ENCODE measurements at places on chromosomes 5 and 9.
A peak's percentile ranks its signal among the peaks of the same experiment; 100 is the strongest.

GRCh38 chr5:167057665-167058064, 1233.8 kb upstream of the WWC1 start:
- no peak for DNase-seq

DNA sequence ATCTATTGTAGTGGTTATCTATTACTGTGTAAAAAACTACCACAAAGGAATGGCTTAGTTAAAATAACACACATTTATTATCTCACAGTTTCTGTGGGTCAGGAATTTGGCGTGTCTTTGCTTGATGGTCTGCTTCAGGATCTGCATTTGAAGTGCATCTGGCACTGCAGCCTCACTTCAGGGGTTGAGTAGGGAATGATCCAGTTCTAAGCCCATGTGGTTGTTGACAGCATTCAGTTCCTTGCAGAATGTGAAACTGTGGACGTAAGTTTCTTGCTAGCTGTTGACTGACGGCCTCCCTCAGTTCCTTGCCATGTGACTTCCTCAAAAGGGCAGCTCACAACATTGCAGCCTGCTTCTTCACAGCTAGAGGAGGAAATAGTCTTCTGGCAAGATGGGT, 2.1 kb upstream of the OGN start:
- no peak for DNase-seq

GRCh38 chr5:108264533-108264932, 117.4 kb downstream of the FBXL17 start:
- DNase-seq: no peak

DNA sequence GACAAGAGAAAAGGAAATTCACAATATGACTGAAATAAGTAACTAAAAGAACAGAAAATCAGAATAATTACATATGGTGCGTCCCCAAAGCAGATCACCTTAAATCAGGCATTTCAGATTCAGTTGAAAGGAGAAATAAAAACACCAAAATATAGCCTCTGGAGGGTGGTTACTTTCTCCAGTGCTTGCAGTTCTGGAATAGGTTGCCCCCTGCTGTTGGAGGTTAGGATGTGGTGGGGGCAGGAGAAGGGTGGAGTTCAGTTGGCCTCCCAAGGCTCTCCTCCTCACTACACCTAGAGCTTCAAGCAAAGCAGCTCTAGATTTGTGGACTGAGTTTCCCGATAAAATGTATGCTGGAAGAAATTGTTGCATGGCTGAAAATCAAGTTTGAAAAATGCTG, 338.2 kb upstream of the TLE4 start:
- no peak for DNase-seq

GRCh38 chr9:13278023-13278367, 1.5 kb downstream of the MPDZ start:
- DNase-seq: no peak

DNA sequence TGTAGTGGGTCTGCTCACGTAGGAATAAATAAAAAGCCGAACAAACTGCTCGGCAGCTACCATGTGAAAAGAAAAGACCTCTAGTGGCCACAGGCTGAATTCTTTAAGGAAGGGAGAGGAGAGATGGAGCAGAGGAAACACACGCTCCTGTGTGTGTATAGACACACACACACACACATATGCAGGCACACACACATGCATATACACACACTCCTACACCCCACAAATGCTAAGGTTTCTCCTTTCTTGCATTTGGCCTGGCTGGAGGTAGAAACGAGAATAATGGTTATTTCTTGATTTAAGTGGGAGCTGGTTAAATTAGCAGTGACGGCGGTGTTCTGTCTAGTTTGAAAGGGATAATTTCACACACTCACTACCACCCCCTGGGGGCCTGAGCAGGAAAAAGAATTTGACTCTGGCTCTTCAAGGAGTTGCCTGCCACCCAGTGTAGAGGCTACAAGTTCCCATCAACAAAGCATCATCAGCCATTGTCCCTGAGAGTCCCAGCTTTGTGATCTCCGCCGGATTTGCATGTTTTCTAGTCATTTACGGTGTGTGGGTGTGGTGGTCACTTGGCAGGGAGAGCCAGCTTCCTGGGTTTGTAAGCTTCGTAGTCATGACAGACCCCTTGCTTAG, at the start of gene INSYN2B:
Gene INSYN2B (minus strand): TSS at position 78 of the 636 bp plus-strand sequence. CDS start 96,597 bp downstream, outside the sequence.
- DNase-seq: peak; percentile 18

GRCh38 chr9:8391132-8391531, 591.6 kb upstream of the DMAC1 start:
- DNase-seq: no peak

DNA sequence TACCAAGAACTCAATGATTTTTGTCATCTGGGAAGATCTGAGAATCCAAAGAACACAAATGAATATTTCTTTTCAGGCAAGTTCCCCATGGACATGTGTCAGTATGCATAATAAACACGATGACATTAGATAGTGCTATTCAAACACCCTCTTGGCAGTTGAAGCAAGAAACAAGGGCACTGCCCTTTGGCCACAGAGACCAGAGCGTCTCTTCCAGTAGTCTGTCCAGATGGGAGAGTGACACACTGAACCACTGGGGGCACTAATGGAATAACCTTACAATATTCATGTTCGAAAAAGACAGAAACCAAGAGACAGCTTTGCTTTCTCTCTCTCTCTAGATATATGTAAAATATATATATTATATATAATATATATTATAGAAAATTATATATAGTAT, 301.9 kb downstream of the CTNND2 start:
- no peak for DNase-seq

GRCh38 chr5:51279983-51280706, 103.1 kb upstream of the ISL1 start:
- DNase-seq: no peak

- DNase-seq: no peak
Observed at GRCh38 chr9:14654932-14655331, 38.3 kb downstream of the ZDHHC21 start.

- DNase-seq: no peak
Observed at GRCh38 chr5:180118391-180118791, 46.8 kb upstream of the RNF130 start.

GRCh38 chr5:1174122-1174936, 27.1 kb upstream of the SLC6A19 start:
- peak; percentile 25 for DNase-seq

DNA sequence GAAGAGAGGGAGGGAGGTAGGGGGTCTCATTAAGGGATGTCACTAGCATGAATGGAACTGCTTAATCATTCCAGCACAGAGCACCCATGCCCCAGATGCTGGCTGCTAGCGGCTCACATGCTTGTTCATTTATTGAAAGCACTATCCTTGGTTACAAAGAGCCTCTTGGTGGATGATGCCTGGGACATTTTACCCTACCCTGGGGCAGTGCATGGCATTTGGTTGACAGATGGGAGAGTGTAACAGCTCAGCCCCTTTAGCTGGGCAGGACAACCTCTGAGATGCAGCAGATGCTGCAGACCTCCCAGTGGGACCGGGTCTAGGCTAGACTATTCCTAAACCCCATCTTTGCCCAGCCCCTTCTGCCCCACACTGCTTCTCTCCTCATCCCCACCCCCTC, 46.9 kb upstream of the TCERG1 start:
- no peak for DNase-seq

DNA sequence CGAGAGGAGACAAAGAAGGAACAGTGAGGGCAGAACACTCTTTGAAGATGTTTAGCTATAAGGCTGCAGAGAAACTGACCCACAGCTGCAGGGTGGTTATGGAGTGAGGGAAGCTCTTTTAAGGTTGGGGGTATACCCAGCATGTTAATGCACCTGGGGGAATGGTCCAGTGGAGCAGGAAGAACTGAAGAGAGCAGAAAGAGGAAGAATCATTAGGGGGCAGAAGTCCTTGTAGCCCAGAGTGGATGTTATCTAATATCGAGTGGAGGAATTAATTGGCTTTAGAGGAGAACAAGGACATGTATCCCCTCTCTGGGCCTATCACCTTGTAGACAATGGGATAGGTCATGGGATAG, 7.7 kb downstream of the IL4 start:
- no peak for DNase-seq

GRCh38 chr9:126690431-126691051, 76.8 kb downstream of the LMX1B start:
- no peak for DNase-seq

- no peak for DNase-seq
Observed at GRCh38 chr5:132425975-132426524, 56.5 kb downstream of the SLC22A5 start.

DNA sequence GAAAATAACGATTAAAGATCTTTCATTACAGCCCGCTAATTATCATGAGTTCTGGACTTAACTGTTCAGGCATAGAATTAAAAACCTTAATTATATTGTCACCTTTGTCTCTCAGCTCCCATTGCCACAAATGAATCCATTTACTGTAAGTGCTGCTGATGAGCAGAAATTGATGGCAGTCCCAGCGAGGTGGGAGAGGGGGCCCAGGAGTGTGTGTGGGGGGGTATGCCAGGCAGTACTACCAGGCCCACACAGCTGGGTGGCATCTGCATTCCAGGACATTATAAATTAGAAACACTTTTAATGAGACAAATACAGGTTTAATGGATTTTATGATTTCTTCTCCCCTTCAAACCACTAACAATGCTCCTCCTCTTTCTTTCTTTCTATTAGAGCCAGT, 196.0 kb downstream of the MELK start:
- DNase-seq: no peak

Data from uterus (tissue), 4 donors.